ENCODE measurements at places on chromosomes 6 and 20.

DNA sequence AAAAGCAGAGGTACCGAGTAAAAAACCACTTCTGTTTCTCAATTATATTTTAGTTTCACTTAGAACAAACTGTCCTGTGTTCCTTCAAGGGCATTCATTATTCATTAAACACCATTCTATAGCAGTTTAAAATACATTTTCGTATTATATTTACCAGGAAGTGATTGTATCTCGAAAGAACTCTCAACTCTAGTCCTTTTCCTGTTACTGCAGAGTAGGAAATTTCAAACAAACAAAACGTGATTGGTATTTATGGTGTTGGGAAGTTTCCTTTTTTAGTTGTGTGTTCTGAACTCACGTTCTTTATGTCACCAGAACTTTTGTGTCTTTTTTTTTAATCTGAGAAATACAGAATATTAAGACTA lies 139.5 kb upstream of the BTBD3 start:
- H3K36me3 ChIP-seq, result no peaks in the 10 kb centered on the region
- H3K27ac ChIP-seq, result no peak overlapping the region
- peak overlapping the region; percentile 30 for H3K4me3 ChIP-seq

DNA sequence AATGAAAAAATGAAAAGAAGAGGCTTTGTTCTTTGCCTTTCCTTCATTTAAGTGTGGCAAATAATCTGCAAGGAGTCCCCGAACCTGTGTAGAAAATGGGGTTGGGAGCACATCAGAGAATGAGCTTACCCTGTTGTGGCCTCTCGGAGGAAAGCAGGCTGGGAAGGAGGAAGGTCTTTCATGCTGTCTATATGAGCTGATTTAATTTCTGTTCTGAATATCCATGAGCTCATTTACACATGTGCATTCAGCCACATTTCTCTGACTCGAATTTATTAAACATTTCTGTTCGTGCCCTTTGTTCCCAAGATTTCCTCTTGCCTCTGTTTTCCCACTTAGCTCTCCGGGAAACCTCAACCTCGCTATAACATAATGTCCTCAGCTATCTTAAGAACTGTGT lies 584.4 kb upstream of the CDH4 start:
- H3K36me3 ChIP-seq, result no peaks in the 10 kb centered on the region
- H3K27ac ChIP-seq, result no peak overlapping the region
- H3K27me3 ChIP-seq, result no peaks in the 10 kb centered on the region
- H3K4me3 ChIP-seq, result no peak overlapping the region
- DNase-seq, result no peak

- no peaks in the 10 kb centered on the region for H3K4me1 ChIP-seq
- no peak overlapping the region for H3K4me3 ChIP-seq
- H3K27me3 ChIP-seq, result no peaks in the 10 kb centered on the region
- H3K27ac ChIP-seq, result no peak overlapping the region
- no peaks in the 10 kb centered on the region for H3K36me3 ChIP-seq
Observed at GRCh38 chr6:2275892-2276242, 30.5 kb upstream of the GMDS start.

- H3K36me3 ChIP-seq, result no peaks in the 10 kb centered on the region
- peaks cover 5% of the 10 kb centered on the region for H3K4me1 ChIP-seq
- DNase-seq, result peak; percentile 56
Observed at GRCh38 chr20:17227219-17227575, 357 bp downstream of the PCSK2 start.

GRCh38 chr20:3045042-3045815 lies 623 bp upstream of the MRPS26 start:
- H3K27me3 ChIP-seq, result no peaks in the 10 kb centered on the region
- H3K4me3 ChIP-seq, result peak overlapping the region; percentile 90
- peaks cover 15% of the 10 kb centered on the region for H3K4me1 ChIP-seq
- no peak for DNase-seq
- H3K36me3 ChIP-seq, result peaks cover 31% of the 10 kb centered on the region

All from upper lobe of right lung (tissue), 1 donor.